ENCODE measurements at places on chromosomes 7 and 10.

- DNase-seq = no peak
Measured at GRCh38 chr7:22182149-22182548, 174.8 kb downstream of the RAPGEF5 start.

DNA sequence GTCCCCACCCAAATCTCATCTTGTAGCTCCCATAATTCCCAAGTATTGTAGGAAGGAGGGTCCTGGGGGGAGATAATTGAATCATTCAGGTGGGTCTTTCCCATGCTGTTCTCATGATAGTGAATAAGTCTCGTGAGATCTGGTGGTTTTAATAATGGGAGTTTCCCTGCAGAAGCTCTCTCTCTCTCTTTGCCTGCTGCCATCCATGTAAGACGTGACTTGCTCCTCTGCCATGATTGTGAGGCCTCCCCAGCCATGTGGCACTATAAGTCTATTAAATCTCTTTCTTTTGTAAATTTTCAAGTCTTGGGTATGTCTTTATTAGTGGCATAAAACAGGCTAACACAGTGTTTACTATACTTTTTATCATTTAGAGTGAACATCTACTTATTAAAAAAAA lies 338.8 kb downstream of the ANKRD7 start:
- no peak for DNase-seq

DNA sequence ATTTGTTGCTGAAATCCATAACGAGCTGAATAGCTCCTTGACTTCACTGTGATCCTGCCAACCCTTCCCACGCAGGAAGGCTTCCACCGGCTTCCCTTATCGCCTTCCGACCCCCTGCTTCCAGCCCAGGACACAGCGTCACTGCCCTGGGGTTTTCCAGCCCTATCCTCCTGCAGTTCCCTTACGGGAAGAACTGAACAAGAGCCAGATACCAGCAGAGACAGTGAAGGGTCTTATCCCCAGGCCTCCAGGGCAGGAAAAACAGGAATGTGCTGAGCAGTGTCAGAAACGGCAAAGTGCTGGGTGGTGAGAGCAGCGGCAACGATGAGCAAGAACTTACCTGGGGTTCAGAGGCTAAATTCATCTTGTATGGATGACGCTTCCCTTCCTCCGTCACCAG lies 22.4 kb downstream of the PDLIM1 start:
- DNase-seq = no peak

DNA sequence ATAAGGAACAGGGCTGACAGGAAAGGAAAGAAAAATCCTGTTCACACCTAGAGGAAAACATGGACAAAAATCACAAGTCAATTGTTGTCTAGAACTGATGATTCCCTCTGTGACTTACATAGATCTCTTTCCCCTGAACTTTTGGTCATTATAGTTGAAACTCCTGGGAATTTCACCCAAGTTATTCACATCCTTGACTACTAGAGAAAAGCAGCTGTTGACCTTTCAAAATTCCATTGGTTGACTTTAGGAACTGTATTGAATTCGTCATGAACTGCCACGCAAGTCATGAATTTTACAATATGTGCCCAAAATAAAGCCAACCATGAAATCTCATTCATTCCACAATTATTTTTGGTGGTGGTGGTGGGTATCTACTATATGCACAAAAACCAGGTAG lies 104.3 kb downstream of the UBE2H start:
- no peak for DNase-seq

DNA sequence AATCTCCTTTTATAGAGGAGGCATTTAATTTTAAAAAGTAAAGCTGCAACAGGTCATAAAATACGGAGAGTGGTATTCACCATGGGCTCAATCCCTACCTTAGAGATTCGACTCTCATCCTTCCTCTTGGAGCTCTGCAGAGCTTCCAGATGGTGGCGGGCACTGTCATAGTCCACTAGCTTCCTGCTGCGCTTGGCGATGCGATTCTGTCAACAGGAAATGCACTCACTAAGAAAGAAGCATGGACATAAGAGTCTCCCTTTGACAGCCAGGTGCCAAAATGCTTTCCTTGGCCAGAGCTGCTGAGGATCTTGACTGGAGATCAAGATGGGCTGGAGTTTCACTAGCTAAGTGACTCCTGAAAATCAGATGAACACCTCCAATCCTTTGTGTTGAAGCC lies 154.4 kb downstream of the AMPH start:
- no peak for DNase-seq
